ENCODE measurements at places on chromosomes 16 and 17.

DNA sequence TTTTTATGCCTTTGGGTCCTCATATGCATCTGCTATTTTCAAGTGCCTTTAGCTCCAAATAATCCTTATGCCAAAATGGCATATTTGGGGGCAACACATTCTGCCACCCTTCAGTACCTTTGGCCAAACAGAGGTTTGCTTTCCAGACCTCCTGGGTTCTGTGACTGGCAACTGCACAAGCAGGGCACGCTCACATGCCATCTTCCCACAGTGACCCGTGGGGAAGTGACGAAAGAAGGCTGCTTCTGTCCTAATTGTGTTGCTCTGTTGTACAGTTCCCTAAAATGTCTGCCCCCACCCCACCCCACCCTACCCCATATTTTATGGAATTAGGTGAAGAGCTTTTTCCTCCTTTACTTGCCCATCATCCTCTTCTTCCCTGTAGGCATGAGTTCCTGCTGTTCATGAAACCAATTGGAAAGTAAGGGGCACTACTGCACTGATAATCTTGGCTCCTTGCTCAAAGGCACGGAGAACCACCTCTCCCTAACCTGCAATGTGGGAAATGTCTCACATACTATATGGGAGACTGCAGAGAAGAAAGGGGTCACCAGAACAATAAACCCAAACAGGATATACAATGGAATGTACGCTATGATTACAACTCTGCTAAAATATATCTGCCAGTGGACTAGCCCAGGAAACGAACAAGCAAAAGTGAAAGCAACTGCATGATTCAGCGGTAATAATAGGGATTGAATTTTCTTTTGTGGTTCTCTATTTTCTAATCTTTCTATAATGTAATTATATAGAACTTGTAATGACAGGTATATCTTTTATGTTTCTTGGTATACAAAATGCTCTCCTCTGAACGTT lies 3.3 kb upstream of the SLFN12L start:
- DNase-seq: no peak

DNA sequence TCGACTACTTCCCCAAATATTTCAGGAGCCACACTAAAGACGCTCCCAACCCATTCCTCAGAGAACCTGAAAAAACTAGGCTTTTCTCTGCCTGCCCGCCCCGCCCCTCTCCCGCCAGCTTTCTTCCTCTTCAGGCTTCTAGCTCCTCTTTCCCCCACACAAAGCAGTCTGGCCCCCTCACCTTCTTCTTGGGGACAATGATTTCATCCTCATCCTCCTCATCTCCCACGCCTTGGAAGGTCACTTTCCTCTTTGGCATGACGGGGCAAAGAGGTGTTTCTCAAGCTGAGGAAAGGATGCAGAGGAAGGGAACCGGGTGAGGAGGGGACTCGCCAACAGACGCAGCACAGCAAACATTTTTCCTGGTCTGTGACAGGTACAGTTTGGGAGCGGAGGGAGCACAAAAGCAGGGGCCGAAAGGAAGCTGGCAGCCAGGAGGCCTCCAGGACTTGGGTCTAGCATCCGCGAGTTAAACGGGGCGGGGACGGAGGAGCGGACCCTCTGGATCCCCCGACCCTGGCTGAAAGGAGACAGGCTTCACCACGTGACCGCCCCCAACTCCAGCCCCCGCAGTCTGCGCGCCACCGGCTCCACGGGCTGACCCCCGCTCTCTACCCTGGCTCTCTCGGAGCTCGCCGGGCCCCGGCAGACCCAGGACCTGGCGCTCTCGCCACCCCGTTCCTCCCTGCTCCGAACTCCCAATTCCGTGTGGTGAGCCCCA lies 525 bp downstream of the CD2BP2 start:
- DNase-seq: no peak

DNA sequence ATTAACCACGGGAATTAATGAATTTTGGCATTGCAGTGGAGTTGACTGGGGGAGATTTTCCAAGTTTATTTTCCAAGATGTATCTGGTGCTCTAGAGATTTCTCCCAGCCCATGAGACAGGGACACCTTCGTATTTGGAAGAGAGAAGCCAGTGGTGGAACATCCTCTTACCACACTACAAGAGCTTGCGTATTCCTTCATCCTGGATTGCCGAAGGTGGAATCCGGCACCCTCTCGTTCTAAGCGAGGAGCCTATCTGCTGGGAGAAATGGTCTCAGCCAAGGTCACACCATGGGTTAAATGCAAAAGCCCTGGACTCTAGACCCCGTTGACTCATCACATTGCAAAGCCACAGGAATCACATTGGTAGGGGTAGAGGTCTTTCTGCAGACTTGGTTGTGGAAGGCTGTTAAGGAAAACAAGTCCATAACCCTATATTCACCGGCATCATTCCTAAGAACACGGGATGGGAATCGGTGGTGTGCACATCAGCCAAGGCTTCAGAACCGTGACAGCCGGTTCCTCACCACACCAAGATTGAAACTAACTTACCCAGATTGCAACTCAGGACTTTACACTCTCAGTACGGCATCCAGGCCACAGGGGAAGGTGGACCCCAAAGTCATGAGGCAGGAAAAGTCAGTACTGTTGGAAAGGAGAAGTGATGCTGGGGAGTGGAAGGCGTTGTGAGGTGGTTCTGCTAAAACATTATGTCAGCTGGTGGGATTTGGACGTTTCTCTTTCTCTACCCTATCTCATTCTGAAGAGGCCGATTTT lies 259.8 kb downstream of the CPPED1 start:
- no peak for DNase-seq

DNA sequence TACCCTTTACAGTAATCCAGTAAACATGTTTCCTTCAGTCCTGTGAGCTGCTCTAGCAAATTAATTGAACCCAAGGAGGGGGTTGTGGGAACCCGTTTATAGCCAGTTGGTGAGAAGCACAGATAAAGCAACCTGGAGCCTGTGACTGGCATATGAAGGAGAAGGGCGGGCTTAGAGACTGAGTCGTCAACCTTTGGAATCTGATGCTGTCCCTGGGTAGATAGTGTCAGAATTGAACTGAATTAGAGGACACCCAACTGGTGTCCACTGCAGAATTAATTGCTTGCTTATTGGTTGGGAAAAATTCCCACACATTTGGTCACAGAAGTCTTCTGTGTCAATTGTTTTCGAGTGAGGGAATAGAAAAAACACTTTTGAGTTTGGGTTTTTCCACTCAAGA lies 12.8 kb upstream of the RSKR start:
- no peak for DNase-seq

Data from urinary bladder (tissue), 4 donors.